Cortex of kidney (tissue), 1 donor: ENCODE measurements at places on chromosomes 2 and 18.

DNA sequence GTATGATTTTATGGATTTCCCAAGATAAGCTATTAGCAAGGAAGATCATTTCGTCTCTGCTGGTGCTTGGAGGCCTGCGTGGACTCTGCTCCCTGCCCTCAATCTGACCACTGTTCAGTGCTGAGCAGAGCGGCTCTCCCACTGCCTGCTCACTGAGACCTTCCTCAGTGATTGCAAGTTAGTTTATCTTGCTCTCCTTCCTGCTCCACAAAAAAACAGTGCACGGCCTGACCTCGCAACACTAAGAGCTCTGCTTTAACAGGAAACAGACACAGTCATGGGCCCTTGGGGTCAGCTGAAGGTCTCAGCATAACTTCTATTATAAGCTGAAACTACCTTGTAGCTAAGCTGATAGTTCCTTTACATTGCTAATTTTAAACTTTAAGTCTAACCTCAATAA, 53.1 kb downstream of the PRELID3A start:
- no peak for DNase-seq

- no peak for DNase-seq
Observed at GRCh38 chr2:84838434-84839145, 42.3 kb downstream of the TRABD2A start.

DNA sequence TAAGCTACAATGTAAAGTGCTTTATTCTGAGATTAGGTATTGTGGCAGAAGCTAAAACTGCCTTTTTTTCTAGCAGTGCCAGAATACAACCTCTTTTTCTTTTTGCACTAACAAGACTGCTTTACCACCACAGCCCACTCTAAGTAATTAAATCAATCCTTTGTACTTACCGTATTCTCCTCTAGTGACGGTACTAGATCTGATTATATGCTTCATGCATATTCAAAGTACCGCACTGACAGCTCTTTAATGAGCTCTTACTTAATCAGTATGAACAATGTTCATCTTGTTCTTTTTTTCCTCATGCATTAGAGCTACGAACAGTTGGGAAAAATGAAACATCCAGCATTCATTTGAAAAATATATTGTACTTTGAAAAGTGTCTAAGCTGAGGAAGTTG, 16.1 kb upstream of the OTX1 start:
- no peak for DNase-seq

DNA sequence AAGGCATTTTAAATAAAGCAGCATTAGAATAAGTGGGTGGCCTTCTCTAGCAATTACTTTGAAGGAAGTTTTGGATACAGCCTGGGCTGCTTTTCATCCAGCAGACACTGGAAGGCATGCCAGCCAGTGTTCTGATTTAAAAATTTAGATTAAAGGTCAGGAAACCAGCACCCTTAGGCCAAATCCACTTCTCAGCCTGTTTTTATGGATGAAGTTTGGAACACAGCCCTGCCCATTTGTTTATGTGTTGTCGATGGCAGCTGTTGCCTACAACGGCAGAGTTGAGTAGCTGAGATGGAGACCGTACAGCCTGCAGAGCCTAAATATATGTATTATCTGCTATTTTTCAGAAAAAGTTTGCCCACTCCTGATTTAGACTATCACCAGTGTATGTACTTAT, 313.6 kb upstream of the ACVR2A start:
- no peak for DNase-seq

DNA sequence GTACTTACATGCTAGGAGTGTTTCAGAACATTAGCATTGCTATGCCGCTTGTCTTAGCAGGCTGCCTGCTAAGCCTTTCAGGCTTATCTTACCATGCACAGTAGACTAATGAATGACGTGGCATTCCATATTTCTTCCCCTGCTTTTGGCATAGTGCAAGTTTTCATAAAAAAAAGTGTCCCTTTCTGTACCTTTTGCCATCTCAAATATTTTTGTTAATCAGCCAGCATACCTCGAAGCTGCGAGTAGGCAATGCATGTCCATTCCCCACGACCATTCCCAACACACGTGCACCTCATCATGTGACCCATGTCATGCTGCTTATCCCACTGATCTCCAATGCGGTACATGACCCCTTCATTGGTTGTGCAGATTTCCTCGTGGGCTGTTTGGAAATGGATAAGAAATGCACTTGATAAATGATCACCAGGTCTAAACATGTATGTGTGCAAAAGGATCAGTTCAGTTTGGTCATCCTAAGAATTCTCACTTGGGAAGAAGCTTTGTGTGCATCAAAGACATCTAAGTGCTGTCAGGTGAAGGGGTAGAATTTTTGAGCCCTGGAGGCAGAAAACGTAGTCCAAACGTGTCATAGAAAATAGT, 13.9 kb downstream of the FN1 start:
- DNase-seq: no peak

- no peak for DNase-seq
Observed at GRCh38 chr2:207219676-207220501, 54.1 kb upstream of the KLF7 start.

DNA sequence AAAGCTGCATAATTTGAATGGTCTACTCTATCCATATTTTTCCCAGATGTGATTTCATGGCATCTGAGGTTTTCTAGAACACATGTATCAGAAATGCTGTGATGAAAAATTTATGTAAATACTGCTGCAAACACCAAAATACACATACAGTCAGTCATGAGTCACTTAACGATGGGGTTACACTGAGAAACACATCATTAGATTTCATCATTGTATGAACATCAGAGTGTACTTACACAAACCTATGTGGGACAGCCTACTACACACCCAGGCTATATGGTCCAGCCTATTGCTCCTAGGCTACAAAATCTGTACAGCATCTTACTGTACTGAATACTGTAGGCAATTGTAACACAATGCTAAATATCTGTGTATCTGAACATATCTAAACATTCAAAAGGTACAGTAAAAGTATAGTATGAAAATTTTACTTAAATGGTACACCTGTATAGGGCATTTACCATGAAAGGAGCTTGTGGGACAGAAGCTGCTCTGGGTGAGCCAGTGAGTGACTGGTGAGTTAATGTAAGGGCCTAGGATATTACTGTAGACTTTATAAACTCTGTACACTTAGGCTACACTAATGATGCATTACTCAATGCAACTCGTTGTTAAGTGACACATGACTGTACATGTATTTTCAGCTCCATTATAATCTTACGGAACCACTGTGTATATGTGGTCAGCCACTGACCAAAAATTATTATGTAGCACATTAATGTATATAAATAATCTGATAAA, 33.5 kb downstream of the PNO1 start:
- DNase-seq: no peak

GRCh38 chr2:111042261-111042660, 78.5 kb upstream of the BCL2L11 start:
- no peak for DNase-seq

DNA sequence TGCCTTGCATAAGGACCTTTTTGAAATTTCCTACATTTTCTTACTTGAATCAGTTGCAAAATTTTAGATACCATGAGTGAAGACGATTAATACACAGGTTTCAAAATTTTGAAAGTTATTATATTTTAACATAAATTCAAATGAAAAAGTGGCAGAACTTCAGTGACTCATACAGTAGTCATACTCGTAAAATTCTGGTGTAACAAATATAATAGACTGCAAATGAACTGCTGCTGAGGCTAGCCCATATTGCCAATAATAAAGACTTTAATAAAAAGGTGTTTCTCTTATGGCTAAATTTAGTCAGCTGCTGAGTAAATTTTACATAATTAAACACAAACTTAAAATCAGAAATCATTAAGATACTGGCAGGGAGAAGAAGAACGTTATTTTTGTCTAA, 36.9 kb downstream of the MSH6 start:
- DNase-seq: no peak

GRCh38 chr2:72669121-72669520, 156.7 kb downstream of the EXOC6B start:
- no peak for DNase-seq

GRCh38 chr2:108029496-108029895, 43.2 kb downstream of the SLC5A7 start:
- DNase-seq: no peak

DNA sequence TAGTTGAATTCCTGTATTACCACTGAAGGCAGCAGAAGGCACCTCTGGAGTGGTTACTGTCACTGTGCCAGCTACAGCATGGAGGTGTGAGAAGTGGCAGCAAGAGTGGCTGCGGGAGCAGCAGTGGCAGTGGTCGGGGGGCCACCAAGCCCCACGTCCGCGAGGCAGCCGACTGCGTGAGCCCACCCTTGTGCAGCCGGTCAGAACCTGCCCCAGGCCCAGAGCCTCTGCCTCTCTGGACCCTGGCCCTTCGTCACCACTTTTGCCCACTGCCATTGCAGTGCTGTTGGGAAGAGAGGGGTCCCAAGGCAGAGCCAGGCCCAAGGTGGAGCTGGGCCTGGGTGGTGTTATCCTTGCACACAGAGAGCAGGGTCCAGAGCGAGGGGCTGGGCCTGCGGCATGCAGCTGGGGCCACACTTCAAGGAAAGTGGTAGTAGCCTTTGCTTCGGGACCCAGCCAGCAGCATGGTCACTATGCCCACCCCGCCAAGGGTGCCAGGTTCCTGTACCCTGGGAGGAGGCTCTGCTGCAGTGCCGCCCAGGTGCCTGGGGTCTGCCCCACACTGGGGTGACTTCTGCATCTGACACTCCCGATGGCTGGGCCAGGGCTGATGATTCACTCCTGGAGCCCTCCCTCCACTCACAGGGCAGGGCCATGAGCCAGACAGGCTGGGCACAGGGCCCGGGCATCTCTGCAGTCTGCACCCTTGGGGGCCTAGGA, 450.1 kb upstream of the LRATD1 start:
- DNase-seq: no peak

- no peak for DNase-seq
Observed at GRCh38 chr2:26848336-26849055, 564 bp downstream of the DPYSL5 start.
